ENCODE measurements at places on chromosomes 4 and X. TPM values are rescaled to one million over a fixed set of nuclear protein-coding genes. Genes with fewer than 3 reads are reported as not detected.

VCX3B gene
- polyA plus RNA-seq = 0.12 TPM

PDGFRA gene
- polyA plus RNA-seq = 28.6 TPM

METTL14 gene
- 16.3 TPM for polyA plus RNA-seq

HMX1 gene
- 0.20 TPM for polyA plus RNA-seq

DDX60 gene
- 2.7 TPM for polyA plus RNA-seq

HSFX3 gene
- polyA plus RNA-seq = not detected

CHRDL1 gene
- polyA plus RNA-seq = 0.64 TPM

RAI2 gene
- polyA plus RNA-seq = 0.03 TPM

F11 gene
- not detected for polyA plus RNA-seq

KDR gene
- 0.02 TPM for polyA plus RNA-seq

CLNK gene
- not detected for polyA plus RNA-seq

CXCL3 gene
- 0.34 TPM for polyA plus RNA-seq

RHOH gene
- polyA plus RNA-seq = not detected

LINC00632 gene
- 1.2 TPM for polyA plus RNA-seq

KCNIP4 gene
- 0.26 TPM for polyA plus RNA-seq

CSAG2 gene
- polyA plus RNA-seq = not detected

CSAG3 gene
- 72.2 TPM for polyA plus RNA-seq
